ENCODE measurements at places on chromosomes 11 and 22.

DNA sequence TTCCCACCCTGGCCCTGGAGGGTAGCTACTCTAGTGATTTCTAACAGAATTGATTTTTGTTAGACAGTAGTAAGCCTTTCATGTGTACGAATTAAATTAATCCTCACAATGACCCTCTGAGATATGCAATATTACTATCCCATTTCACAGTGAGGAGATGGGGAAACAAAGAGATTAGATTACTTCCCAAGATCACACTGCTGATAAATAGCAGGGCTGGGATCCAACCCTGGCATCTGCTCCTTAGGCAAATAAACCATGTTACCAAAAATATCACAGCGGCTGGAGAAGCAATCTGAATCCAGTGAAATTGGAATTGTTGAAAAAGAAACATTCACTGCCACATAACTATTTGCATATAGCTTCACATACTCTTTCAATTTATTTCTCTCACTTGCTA lies 12.8 kb upstream of the CAVIN3 start:
- DNase-seq, result peak; percentile 64

- no peak for DNase-seq
These were observed 663.2 kb downstream of the CNTN5 start for GRCh38 chr11:99683933-99684332.

- no peak for DNase-seq
These were observed 115.7 kb downstream of the WNT7B start for GRCh38 chr22:45861259-45861658.

DNA sequence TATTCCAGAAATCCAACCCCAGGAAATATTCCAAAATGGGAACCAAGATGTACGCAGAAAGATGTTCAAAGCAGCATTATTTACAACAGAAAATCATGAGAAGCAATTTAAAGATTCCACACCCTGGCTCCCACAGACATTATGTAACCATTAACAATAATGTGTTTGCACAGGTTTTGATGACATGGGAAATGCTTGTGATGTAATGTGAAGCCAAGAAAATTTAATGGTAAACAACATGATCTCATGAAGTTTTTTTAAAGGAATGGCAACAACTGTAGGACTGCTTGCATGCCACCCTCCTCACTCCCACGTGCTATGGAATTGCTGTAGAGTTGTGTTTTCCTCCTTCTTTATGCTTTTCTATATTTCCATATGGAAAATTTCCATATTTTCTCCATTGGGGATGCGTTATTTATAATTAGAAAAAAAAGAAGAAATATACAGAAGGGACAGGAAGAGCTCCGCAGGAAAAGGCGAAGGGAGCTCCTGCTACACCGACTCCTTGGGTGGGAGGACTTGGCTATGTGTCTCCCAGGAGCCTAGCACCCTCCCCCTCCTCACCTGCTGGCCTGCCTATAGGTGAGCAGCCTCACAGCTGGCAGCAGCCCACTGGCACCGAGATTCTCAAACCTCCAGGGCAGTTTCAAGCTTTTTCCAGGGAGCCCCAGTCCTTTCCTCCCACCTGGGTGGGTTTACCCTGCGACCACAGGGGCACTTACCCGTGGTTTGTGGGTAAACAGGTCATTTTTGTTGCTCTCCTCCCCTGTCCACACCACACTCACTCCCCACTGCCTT lies 20.9 kb downstream of the LRFN4 start:
- DNase-seq, result no peak

- DNase-seq, result peak; percentile 70
These were observed 24.4 kb downstream of the SREBF2 start for GRCh38 chr22:41857155-41857859.

GRCh38 chr11:95267601-95268213 lies 36.7 kb upstream of the SESN3 start:
- no peak for DNase-seq

- no peak for DNase-seq
These were observed 4.0 kb downstream of the FTH1 start for GRCh38 chr11:61963282-61964057.

DNA sequence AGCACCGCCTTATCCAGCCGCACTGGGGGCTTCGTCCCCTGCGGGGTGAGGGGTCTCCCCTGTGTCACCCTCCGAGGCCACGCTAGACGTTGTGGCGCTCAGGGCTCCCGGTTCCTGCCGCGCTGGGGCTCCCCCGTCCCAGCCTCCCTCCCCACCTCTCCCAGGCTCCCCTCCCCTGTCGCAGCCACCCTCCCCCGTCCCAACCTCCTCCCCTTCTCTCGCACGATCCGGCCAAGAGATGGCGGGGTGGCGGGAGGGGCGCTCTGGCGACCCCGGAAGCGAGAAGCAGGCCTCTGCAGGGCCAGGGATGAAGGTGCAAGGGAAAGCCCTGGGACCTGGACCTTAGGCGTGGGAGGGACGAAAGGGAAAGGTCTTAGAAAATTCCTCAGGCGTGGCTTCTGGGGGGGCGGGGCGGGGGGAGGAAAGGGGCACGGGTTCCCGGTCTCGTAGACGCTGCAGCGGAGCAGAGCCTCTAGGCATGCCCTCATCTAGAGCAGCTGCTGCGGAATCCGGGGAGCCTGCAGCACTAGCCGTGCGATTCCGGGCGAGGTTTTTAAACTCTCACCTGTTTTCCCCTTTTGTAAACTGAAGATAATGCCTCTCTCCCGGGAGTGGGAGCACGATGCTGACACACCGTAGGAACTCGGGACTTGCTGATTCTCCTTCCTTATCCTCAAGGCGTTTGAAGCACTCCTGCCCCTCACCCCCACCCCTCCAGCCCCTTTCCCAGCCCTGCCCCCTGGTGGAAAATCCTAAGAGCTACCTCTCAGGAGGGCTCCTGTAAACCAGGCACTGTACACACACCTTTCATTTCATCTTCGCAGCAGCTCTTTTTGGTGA lies 14.4 kb downstream of the KCNJ5 start:
- no peak for DNase-seq

GRCh38 chr22:30732426-30732825 lies 37.8 kb downstream of the OSBP2 start:
- no peak for DNase-seq

DNA sequence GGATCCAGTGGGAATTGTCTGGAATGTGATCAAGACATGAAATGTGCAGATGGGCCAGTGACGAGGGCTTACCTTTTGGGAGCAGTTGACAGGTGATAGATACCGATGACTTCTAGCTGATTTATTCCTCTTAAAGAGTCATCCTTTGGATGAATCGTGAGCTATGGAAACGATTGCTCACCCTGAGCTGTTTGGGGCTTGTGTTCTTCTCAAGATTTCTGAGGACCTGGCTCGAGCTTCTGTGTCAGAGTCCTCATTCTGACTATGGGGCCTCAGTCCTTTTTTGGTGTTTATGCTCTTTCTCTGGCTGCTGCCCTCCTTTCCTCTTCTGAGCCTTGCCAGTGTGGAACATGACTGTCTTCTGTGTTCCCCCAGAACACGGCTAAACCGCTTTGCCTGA lies 11.9 kb upstream of the AMPD3 start:
- DNase-seq, result no peak

- DNase-seq, result no peak
These were observed 170.9 kb upstream of the CTSC start for GRCh38 chr11:88508418-88508758.

GRCh38 chr22:21642584-21643448 lies 714 bp downstream of the SDF2L1 start:
- peak; percentile 67 for DNase-seq

GRCh38 chr11:46345131-46345597 lies 2.1 kb upstream of the DGKZ start:
- DNase-seq, result no peak

DNA sequence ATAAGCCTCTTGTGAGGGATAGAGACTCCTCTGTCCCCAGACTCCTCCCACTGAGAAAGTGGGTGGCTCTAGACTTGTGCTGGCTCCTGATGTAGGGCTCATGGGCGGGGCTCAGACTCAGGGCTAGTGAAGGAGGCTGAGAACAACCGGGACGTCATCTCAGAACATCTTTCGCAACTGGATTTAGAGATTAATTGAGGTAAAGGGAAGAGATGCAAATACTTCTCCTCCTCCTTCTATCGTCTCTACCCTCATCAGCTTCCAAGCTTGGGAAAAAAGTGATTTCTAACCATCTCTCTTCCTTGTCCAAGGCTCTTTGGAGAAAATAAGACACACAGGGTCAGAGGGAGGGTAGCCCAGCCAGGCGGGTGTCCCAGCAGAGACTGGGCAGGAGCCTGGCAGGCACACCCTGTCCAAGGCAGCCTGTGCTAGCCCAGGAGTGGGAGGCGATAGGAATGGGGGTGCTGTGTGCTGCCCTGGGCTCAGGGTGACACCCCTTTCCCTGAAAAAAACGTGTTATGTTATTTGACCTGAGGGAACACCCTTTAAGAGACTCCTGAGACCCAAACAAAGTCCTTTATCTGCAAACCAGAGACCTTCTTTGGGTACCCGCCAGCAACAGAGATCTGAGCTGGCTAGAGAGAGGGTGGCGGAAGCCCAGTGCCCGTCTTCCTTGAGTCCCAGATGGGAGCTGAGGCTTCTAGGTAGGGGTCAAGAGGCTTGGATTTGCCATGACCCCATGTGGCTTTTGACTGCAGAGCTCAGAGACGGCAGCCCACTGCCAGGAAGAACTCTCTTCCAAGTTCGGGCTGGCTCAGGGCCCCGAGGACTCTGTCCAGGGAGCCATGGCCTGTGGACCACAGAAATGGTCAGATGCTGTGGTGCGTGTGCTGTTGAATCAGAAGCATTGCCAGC lies 160.9 kb downstream of the ADAMTS15 start:
- DNase-seq, result peak; percentile 19

DNA sequence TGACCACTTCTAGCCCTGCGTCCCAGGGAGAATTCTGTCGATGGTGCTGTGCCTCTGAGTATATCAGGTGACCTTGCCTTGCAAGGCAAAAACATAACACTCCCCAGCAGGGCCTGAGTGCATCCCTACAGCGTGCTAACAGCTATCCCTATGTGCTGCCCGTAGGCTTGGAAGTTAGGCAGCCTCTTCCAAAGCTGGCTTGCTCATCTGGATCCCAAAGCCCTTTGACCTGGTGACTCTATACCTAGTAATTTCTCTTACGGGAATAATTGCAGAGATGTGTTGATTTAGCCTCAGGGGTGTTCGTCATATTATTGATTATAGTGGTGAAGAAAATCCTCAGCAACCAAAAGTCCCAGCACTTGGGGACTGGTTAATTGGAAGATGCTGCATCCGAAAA lies 32.6 kb upstream of the CRYBB3 start:
- DNase-seq, result no peak

GRCh38 chr22:30186510-30186909 lies 60.0 kb downstream of the LIF start:
- DNase-seq, result no peak

GRCh38 chr22:32164075-32164860 lies 5.2 kb upstream of the C22orf42 start:
- no peak for DNase-seq

GRCh38 chr11:130924750-130925149 lies 8.5 kb upstream of the SNX19 start:
- no peak for DNase-seq

GRCh38 chr22:49576241-49577141 lies 251.2 kb downstream of the BRD1 start:
- no peak for DNase-seq

GRCh38 chr22:31739795-31740201 lies 10.1 kb downstream of the PRR14L start:
- DNase-seq, result no peak

GRCh38 chr22:39960791-39961746 lies 872 bp downstream of the TMA7B start:
- DNase-seq, result no peak

DNA sequence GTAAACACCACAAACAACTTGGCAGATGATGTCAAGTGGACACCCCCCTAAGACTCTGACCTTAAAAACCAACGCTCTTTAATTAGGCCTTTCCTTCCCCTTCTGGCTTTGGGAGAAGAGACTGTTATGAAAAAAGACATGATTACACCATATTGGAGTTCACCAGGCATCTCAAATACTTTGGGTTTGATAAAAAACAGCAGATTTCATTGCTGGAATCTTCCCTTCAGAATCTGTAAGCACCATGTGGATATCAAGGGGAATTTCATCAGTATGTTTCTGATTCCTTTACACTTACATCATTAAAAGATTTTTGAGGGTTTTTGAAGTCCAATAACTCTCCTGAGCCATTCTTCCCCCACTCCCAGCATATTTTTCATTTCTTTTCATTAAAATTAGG lies 85.6 kb downstream of the KIRREL3 start:
- DNase-seq, result no peak

DNA sequence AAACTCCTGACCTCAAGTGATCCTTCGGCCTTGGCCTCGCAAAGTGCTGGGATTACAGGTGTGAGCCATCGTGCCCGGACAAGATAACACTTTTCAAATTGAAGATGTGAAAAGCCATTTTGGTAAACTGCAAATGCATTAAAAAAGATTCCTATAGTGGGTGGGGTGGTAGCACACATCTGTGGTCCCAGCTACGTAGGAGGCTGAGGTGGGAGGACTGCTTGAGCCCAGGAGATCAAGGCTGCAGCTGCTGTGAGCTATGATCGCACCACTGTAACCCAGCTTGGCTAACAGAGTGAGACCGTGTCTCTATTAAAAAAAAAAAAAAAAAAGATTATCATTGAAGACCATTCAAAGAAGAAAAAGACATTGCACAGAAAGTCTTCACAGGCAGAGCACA lies 16.9 kb upstream of the ARFGAP3 start:
- DNase-seq, result no peak

- DNase-seq, result no peak
These were observed 31.4 kb downstream of the POU2AF1 start for GRCh38 chr11:111347723-111348115.
